Nephron progenitor cell (in vitro differentiated cells): ENCODE measurements at places on chromosomes 5 and 9.

DNA sequence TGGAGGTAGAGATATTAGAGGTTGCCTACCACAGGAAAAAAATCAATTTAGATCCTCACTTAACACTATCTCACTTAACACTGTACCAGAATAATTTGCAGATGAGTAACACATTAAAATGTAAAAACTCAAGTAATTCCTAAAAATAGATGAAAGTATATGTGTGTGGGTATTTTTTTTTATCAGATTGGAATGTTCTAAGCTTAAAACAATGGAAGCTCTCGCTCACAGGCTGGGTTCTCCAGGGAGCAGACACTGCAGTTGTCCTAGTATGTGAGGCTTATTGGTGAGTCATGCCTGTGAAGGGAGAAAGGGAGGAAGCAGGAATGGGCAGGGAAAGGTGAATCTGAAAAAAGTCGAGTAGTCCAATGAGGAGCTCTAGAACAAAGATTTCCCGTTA is 181.3 kb upstream of the ZNF608 start:
- DNase-seq, result no peak

DNA sequence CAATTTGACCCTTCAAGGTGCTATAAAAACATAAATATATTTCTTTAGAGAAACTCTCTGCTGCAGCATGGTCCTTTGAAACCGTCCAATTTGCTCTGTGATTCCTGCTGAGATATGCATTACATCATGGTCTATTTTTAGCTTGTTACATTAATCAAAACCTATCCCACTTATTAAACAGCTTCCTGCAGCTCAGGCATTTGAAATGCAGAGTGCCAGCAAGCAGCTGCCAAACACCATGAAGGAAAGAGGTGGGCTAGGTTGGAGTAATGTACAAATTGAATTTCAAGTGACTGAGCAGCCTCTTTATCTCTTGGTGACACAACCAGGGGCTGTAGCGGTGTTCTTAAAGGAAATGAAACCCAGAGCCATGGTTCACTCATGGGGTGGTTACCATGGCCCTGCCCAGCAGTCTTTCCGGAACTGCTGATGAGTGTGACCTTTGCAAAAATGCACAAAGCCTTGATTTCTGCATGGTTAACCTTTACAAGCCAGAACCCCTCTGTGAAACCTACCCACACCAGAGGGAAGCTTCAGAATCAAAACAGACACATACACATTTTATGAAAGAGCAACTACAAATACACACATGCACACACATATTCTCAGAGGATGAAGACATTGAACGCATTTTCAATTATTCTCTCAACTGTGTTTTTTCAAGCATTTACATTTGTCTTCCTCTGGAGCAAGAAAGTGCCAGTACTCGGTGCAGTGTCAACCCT is 155.8 kb upstream of the ZNF608 start:
- no peak for DNase-seq

DNA sequence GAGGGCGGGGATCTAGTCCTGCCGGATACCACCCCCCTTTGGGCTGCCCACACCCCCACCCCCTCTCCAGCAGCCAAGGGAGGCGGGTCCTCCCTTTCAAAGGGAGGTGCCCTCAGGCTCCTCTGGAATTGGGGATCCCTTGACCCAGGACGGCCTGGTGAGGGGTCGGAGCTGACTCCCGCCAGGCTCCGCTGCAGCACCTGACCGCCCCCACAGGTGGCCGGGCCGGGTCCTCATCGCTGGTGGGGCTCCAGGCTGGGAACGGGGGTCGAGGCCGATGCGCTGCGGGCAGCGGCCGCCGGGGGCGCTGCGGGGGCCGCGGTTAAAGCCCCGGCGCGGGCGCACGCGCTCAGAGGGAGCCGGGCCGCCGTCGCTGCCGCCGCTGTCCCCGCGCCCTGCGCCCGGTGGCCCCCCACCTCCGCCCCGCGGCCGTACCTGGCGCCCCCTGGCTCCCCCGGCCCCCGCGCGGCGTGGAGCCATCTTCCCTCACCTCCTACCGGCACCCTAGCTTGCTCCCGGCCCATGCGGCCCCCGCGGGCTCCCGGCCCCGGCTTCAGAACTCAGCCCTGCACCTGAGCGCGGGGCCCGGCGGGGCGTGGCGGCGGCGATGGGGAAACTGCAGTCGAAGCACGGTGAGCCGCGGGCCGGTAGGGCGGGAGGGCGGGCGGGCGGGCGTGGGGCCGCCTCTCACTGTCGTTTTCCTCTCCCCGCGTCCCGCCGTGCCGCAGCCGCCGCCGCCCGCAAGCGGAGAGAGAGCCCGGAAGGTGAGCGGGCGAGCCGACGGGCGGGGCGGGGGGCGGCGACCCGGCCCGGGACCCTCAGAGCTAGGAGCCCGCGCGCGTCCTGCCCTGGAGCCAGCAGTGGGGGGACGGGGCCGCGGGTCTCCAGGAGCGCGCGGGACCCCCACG is at the start of gene NKD2:
Gene NKD2, plus strand, starts transcription at position 352 of the 908 bp plus-strand sequence. Its CDS starts 256 bp downstream, at position 608.
- DNase-seq, result peak; percentile 82

GRCh38 chr5:118808441-118808840 is 179.9 kb downstream of the DTWD2 start:
- no peak for DNase-seq

GRCh38 chr5:68139611-68140441 is 75.7 kb upstream of the PIK3R1 start:
- no peak for DNase-seq

DNA sequence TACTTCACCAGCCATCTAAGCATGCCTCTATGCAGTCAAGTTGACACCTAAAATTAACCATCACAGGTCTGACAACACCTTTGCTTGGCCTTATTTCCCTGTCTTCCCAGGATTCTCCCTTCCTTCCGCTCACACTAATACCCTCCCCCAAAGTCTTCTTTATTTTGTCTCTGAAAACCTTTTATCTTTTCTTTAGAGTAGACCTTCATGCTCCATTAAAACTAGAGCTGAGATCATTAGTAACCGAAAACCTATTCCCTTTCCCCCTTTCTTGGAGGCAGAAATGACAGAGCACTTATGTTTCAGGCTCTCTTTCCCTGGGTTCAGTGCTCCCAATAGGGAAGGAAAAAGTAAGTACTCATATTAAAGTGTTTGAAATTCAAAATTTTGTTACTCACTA is 423.8 kb downstream of the YTHDC2 start:
- DNase-seq, result no peak

GRCh38 chr5:123929055-123929474 is 417.1 kb downstream of the CSNK1G3 start:
- no peak for DNase-seq

GRCh38 chr9:113425072-113425471 is 14.5 kb downstream of the C9orf43 start:
- DNase-seq, result no peak

GRCh38 chr9:80082213-80082612 is 510.4 kb downstream of the TLE4 start:
- no peak for DNase-seq

DNA sequence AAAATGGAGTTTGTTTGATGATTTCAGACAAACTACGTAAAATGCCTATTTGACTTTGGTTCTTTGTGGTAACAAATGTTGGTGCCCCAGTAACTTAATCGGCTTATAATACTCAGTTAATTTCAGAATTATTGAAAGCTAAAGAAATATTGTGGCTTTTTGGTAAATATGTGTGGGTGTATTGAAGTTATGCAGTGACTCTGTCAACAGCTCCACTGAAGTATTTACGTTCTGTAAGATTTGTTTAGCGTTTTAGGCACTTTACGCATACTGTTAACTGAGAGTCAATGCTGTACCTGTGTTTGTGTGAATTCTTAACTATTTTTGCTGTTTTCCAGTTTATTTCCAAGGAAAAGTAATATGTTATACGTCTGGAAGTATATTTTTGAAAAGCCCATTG is 2.2 kb downstream of the RAD23B start:
- DNase-seq, result no peak

DNA sequence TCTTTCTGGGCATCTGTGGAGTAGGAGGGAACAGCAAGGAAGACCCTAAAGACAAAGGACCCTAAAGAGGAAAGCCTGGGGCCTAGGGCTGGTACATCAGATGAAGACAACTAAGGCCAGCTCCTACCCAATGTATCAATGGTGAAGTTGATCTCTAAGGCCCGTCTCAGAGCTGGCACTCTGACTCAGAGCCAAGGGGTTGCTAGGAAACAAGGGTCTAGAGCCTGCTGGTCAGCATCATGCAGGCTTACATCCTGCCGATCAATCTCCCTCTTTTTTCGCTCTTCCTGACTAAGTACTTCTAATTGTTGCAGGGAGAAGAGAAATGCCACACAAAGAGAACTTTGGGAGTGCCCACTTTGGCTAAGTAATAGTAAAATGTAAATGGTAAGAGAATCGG is 26.2 kb downstream of the TRIM32 start:
- DNase-seq, result no peak

- DNase-seq, result no peak
Observed at GRCh38 chr5:141322261-141322660, 1.7 kb upstream of the TAF7 start.

DNA sequence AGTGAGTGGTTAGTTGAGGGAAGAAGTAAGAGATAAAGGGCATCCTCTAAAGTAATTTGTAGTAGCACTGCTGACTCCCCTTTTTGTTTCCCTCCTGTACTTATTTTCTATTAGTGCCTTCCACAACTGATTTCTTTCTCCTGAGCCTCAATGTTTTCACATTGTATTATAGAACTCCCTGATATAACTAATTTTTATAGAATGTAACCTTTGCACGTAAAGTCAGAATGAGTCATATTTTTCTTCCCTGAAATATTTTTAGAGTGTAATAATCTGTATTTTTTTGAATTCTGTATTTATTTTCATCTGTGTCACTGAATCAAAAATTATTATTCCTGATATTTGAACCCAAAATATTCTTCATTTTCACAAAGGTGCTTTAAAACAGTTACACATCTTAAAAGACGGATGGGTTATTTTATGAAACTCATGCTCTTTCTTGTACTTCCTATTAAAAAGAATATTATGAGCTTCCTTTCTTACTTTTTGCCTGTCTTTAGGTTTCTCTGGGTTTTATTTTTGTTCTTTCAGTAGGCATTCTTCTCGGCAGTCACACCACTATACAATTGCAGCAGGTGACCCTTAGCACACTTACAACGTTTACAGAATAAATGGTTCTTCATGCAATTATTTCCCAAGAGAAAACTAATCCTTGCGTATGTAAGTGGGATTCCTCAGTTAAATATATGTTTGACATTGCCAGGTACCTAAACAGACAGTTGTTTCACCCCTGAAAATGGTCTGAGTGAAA is 30.5 kb upstream of the DMRTA1 start:
- no peak for DNase-seq

DNA sequence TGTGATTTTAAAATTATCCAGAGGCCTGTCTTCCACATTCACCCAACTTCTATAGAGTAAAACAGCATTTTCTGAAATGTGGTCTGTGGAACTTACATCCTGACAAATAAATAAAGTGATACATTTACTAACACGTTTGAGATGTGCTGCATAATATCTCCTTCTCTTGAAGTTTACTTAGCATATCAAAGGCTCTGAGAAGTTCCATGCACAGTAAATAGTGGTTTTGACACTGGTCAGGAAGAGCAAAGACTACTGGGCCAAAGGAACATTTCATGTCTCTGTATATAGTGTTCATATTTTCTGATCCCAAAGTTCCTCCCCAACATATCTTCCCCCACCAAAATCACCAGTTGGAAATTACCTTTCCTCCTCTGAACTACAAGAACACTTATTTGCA is 30.5 kb upstream of the TARS1 start:
- no peak for DNase-seq

DNA sequence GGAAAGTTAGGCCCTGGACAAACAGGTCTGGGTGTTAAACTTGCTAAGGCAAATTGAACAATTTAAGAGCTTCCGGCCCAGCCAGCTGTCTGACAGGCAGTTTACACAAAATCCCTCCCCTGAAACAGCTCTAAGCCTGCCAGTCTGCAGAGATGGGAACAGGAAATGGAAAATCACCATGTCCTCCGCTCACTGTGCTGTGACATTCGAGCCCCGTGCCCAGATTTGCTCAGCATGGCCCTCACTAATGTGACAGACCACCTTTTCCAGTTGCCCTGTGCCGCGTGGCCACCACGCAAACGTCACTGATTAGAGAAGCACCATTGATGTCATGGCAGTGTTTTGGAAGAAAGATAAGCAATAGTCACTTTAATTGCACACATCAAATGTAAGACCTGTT is 41.0 kb downstream of the CCNJL start:
- DNase-seq, result peak; percentile 44

- no peak for DNase-seq
Observed at GRCh38 chr5:143115381-143115780, 288.1 kb downstream of the NR3C1 start.

GRCh38 chr9:114276908-114277821 is 45.7 kb upstream of the ORM1 start:
- DNase-seq, result no peak

DNA sequence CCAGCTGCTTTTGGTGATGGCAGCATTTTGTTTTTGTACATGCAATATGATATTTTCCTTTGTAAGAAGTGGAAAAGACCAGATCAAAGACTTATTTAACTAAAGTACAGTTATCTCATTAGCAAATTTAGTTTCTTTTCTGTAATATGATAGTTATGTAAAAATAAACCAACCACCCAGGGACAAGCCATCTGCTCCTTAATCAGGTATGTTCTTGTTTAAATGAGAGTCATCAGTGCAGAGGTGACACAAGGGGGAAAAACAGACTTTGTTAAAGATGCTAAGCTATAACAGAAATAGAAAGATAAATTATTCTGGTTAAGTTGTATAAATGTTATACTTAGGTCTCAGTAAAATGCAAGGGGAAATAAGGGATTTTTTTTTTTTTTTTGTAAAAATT is 805.7 kb upstream of the SEMA6A start:
- no peak for DNase-seq

DNA sequence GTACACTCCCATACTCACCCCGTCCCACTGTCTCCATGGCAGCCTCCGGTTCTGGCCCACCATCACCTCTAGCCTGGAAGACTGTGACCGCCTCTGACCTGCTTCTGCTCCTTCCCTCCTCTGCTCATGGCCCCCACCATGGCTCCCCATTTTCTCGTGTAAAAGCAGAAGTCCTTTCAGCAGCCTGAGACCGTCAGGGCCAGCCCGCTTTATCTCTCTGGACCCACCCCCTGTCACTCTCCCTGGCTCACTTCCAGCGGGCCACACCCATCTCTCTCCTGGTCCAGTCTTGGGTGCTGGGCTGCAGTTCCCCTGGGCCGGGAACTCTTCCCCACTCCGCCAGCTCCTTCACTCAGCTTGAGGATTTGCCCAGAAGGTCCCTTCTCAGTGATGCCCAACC is 96.0 kb upstream of the RUFY1 start:
- no peak for DNase-seq

- no peak for DNase-seq
Observed at GRCh38 chr5:2610986-2611385, 140.5 kb downstream of the IRX2 start.

- no peak for DNase-seq
Observed at GRCh38 chr9:118165451-118165850, 461.2 kb downstream of the TLR4 start.

DNA sequence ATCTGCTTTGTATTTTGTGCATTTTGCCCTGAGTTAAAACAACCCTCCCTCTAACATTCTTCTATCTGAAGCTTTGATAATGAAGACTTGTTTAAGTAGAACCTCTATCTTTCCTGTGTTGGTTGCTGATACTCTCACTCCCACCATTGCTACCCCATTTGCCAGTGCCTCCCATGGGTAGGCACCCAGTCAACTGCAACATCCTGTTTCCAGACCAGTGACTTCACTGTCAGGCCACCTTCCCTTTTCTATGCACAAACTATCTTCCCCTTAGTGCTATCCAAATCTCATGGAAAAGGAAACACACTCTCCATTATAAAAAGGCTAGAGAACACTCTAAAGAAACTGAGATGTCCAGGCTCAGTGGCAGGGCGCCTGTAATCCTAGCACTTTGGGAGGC is 5.6 kb upstream of the IARS1 start:
- DNase-seq, result no peak

- no peak for DNase-seq
Observed at GRCh38 chr9:136059851-136060670, 35.0 kb downstream of the NACC2 start.

GRCh38 chr9:25412646-25413045 is 265.6 kb downstream of the TUSC1 start:
- peak; percentile 6 for DNase-seq
